Heart left ventricle (tissue), 16 donors: ENCODE measurements at places on chromosomes 6 and 20.

GRCh38 chr6:110949679-110950285 is 8.7 kb upstream of the GTF3C6 start:
- DNase-seq = no peak

GRCh38 chr6:119129148-119129967 is 50.9 kb upstream of the FAM184A start:
- no peak for DNase-seq

DNA sequence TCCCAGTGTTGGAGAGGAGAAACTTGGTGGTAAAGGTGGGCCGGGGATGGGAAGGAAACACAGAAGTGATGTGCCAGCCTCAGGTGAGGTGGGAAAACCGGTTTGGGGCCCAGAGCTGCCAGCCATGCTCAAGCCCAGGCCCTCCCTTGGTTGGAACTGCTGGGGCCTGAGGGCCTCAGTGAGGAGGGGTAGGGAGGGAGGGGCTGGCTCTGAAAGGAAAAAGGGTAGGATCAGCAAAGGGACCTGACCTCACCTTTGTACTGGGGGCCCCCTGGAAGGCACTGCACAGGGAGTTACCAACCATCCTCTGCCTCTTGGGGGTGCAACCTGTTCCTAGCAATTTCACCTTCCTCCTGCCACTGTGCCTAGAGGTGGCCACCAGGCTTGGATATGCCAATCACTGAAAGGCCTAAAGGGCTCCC is 1.8 kb upstream of the SPEF1 start:
- DNase-seq = no peak

DNA sequence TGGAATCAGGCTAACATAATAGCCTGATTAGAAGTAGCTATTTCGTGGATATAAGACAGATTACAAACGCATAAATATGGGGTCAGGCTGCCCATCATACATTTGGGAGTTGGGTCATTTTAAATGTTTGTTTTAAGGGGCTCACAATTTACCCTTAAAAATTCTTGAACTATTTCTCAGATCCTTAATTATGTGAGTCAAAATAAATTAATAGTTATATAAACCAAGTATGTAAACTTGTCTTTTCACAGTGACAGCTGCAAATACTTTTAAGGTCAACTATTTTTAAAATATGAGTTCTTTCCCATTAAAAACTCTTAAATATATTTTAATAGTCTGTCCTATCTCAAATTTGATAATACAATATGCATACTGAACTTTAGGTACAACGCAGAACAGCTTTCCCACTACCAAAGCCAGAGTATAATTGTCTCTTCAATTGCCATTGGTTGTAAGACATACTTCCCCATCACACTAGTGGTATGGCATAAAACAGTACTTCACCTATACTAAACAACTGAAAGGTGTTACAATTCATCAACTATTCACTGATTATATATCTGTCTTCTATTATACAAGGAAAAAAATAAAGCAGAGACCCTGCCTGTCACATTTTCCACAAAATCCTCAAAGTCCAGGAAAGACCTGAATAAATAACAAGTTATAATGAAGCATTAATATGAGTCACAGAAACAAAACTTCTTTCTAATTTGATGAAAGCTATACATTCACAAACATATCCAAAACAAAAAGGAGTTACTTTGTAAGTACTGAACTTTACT is 80.8 kb upstream of the COL21A1 start:
- DNase-seq = no peak

- no peak for DNase-seq
Measured at GRCh38 chr6:96687121-96687520, 124.2 kb downstream of the FHL5 start.

DNA sequence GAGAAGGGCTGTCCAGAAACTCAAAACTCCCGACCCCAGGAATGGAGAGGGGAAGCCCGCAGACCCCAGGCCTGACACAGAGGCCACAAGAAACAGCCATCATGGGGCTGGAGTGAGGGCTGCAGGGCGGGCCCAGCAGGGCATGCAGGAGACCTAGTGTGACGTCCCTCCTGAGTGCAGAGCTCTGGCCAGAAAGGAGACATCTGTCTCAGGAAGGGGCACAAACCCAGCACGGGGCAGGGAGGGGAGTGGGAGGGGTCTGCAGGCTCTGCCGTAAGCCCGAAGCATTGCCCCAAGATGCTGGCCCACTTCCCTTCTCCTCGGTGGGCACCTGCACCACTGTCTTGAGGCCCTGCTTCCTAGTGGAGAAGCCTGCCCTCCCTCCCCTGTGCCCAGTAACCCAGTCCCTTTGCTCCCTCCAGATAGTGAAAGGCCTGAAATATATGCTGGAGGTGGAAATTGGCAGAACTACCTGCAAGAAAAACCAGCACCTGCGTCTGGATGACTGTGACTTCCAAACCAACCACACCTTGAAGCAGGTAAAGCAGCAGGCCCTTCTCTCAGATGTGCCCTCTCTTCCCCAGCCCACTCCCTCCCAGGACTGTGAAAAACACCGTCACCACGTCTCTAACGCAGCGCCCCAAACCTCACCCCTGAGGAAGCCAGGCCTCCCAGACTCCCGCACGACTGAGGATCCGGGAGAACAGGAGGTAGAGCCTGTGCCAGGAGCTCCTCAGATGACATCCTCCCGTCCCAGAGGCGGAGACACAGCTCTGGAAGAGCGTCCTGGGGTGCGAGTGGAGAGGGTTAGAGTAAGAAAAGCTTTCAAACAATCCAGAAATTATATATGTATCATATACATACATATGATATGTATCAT is 9.7 kb downstream of the CST7 start:
- no peak for DNase-seq

- no peak for DNase-seq
Measured at GRCh38 chr6:149905371-149905910, 7.5 kb upstream of the RAET1E start.

DNA sequence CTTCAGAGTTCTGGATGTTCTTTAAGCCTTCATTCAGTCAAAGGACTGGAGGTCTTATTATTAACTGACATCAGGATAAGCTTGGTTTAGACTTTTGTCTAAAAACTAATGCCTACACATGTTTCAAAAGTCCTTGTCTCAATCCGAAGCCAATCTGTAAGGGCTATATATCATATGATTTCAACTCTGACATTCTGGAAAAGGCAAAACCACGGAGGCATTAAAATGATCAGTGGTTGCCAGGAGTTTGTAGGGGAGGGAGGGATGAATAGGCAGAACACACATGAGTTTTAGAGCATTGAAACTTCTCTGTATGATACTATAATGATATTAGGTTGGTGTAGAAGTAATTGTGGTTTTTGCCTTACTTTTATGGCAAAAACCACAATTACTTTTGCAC is 1285.8 kb upstream of the CITED2 start:
- no peak for DNase-seq

DNA sequence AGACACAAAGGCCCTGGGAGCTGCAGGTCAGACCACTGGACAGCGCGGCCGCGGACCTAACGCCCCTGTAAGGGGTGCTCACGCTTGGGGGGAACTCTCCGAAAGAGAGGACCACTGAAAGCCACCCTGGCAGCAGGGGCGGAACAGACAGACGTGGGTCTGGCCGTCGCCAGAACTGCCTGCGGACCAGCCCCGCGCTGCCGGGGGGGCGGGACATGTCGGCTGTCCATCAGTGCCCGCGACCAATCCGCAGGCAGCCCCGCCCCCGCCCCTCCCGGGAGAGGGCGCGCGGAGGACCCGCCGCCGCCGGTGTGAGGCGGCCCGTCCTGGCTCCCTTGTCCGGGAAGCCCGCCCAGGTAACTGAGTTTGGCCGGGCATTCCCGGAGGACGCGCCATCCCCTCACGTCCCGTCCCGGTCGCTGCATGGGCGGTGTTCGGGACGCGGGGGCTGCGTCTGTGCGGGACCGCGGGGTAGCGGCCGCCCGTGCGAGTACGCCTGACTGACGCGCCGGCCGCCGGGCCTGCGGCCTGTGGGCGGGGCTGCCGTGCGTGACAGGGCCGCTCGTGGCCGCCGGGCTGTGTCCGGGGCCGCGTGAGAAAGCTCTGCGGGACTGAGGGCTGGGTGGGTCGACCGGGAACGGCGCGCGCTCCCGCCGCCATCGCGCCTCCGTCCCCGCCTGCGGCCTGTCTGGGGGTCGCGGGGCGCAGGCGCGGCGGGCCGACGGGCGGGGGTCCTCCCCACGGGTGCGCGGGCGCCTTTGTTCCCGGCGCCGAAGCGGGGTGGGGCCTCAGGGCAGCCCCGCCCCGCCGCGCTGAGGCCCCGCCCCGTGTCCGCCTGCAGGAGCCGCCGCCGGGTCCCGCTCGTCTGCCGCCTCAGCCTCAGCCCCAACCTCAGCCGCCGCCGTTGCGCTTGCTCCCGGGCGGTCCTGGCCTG is at the start of gene PLCG1:
Gene PLCG1 (plus strand): TSS at position 864 of the 934 bp plus-strand sequence. CDS start 99 bp downstream, outside the sequence.
- DNase-seq = peak; percentile 93

GRCh38 chr20:17507032-17507431 is 24.1 kb downstream of the BFSP1 start:
- no peak for DNase-seq

DNA sequence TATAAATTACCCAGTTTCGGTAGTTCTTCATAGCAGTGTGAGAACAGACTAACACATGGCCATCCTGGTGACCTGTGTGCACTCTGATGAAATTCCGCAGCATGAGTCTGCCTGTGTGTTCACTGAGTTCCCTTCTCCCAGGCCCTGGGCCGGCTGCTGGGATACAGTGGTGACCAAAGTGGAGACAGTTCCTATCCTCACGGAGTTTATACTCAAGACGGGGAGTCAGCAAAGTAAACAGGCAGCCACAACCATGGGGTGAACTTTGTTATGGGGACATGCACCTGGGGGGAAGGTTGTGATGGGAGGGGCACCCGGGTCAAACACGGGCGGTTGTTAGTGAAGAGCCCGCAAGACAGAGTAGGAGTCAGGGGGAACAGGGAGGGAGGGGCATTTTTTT is 202.0 kb downstream of the CDH4 start:
- no peak for DNase-seq

- no peak for DNase-seq
Measured at GRCh38 chr6:70901324-70901723, 55.5 kb downstream of the B3GAT2 start.

DNA sequence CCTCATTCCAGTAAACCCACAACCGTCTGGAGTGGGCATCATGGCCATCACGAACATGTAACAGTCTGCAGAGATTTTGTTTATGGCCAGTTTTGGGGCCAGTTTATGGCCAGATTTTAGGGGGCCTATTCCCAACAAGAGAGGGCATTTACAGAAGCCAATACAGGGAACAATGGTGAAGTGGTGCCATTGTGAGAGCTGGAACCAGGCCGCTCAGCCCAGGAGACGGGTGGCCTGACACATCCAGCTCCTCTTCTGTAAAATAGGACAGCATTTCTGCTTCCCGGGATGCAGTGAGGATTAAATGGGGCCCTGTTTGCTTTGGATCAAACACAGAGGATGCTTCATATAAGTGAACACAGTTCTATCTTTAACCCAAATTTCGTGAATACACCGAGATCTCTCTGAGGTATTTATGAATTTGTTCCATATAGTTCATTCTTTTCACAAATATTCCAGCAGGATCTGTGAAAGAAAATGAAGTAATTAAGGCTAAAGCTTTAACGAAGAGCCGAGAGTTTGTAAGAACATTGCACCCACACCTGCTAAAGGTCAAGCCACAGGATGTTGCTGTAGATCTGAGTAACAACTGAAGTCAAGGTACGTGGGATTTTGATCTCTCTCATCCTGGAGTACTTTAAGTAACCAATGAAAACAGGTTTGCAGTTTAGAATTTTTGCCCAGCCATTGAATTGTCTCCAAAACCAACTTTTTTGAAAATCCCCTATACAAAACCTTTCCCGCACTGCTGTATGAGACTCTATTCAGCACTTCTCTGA is 14.5 kb upstream of the SIRPG start:
- DNase-seq = no peak

- peak; percentile 20 for DNase-seq
Measured at GRCh38 chr20:50272724-50273446, 82.3 kb downstream of the CEBPB start.

DNA sequence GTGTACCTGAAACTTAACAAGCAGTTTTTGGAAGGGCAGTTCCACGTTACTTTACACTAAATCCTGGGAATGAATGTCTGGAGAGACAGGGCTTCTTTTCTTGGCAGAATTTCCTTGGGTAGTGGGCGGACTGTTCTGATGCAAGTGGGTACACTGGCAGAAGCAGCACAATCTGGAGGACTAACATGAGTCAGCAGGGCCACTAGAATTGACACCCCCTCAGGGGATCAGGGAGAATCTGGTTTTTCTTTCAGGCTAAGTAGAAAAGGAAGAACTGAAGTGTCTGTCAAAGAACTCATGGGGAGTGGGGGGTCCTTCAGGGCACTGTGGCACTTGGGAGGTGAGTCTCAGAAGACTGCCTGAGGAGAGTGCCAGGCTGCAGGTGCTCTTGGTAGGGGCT is 34.6 kb downstream of the PANK2 start:
- no peak for DNase-seq

- DNase-seq = no peak
Measured at GRCh38 chr20:49099011-49099410, 52.9 kb downstream of the CSE1L start.

DNA sequence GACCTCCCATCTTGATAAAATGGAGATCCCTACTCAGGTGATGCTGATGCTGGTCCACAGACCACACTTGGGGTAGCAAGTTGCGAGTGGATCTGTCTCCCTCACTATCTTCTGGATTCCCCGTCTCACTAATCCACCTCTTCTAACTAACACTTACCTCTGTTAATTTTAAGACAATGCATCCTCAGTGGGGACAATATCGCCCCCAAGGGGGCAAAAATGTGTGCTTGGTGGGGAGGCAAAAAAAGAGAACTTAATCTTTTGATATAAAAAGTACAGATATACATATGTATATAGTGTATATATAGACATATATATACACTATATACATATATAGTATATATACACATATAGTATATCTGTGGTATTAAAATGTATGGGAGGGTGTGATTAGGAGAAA is 4.3 kb downstream of the LRFN2 start:
- DNase-seq = no peak

DNA sequence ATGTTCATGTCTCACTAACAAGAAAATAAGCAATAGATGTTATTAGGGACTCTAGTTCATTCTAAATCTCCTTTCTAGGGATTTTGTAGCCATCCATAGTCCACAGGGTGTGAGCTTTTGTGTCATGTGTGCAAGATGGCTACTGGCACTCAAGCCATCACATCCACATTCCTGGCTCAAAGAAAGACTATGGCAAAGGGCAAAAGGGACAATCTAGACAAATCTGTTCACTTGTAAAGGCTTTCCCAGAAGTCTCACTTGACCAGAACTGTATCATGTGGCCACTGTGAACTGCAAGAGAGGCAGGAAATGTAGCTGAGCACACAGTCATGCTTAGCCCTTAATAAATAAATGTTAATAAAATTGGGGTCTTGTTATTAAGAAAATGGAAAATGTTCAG is 212.6 kb upstream of the EXOC2 start:
- DNase-seq = no peak

- DNase-seq = no peak
Measured at GRCh38 chr20:59850018-59850641, 83.3 kb downstream of the SYCP2 start.

DNA sequence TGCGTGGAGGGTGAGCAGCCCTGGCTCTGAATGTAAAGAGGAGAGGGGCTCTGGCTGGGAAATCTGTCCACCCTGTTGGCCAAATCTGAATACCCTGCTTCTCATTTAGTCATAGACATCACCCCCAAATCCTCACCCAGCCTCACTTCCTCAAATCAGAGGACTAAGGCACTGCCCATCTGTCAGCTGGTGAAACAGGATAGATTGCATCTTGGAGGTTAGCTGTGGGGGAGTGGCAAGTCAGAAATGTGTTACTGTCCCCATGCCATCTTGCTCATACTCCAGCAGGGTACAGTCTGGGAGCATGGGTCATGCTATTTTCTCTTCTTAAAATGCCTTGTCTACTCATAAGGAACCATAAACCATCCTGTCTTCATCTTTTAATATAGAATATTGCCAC is 9.5 kb upstream of the DTNBP1 start:
- DNase-seq = no peak

- DNase-seq = no peak
Measured at GRCh38 chr20:577167-577791, 32.8 kb downstream of the TCF15 start.

GRCh38 chr20:47303736-47304135 is 52.8 kb downstream of the ZMYND8 start:
- DNase-seq = no peak
